ENCODE measurements at places on chromosomes 1 and 21.

- DNase-seq = no peak
Measured at GRCh38 chr1:63063367-63063766, 259.0 kb upstream of the FOXD3 start.

DNA sequence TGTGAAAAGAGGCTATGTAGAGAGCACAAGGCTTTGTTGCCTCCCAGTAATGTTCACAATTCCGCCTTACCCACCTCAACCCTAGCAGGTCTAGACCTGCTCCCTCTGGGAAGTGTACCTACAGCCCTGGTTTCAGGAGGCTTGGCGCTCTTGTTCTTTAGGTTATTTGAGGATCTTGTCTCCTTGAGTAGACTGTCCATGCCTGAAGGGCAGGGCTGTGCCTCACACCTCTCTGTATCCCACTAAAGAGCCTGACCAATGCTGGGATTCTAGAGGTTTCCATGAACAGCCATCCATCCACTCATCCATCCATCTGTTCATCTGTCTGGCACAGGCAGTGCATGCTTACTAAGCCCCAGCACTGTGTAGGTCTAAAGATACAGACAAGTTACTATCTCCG is 1.0 kb downstream of the RAB7B start:
- no peak for DNase-seq

- DNase-seq = no peak
Measured at GRCh38 chr1:14057640-14058039, 357.7 kb downstream of the PRDM2 start.

GRCh38 chr1:63108206-63108605 is 214.2 kb upstream of the FOXD3 start:
- no peak for DNase-seq

GRCh38 chr1:59292562-59292961 is 4.3 kb upstream of the FGGY start:
- peak; percentile 94 for DNase-seq

- DNase-seq = no peak
Measured at GRCh38 chr1:226635456-226635941, 86.9 kb downstream of the STUM start.

- no peak for DNase-seq
Measured at GRCh38 chr1:37720231-37721130, 28.2 kb downstream of the CDCA8 start.

- peak; percentile 69 for DNase-seq
Measured at GRCh38 chr1:1349256-1350012, at the start of gene DVL1. Gene DVL1, minus strand, starts transcription at chr1:1349418. Its CDS starts 353 bp downstream, at chr1:1349065.

DNA sequence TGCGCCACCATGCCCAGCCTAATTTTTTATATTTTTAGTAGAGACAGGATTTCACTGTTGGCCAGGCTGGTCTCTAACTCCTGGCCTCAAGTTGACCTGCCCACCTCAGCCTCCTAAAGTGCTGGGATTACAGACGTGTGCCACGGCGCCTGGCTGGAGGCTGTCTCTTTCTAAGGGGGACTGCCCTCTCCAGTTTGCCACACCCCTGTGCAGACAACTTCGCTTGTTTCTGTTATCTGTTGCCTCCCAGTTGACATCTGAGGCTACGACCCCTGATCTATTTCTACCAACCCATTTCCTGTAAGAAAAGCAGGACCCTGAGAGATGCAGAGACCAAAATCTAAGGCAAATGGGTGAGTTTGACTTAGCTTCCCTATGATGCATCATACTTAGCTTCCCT is 24.0 kb upstream of the VASH2 start:
- DNase-seq = no peak

DNA sequence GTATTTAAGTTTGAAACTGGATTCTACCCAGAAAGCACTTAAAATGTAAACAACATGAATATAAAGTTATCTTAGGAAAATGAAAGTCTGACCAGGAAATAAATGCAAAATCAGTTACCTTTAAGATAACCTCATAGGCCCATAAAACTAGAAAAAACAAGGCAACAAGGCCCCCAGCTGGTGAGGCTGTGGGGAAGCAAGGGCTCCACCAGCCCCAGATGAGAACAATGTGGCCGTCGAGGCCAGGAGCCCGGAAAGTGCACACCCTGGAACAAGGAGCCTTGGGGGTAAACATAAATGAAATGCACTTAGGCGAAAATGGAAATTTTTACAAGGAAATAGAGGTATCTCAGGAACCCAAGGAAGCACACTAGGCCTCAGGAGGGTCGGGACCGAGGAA is 37.9 kb upstream of the BMP8B start:
- no peak for DNase-seq

DNA sequence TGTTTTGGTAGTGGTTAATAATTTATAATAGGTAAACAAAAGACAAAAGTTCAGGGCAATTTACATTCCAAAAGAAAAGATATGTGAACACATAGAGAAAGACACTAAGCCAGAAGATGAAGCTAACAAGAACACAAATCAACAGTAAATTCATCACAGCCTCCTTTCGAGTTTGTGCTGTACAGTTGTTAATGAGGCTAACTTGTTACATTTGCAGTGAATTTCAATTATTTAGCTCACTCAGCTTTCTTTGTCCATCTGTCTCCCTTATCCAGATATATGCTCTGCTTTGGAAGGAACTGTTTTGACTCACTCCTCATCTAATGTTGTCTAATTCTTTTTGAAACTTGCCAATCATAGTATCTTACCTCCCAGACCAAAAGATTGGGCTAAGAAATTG is 423.3 kb upstream of the OLFM3 start:
- DNase-seq = no peak

- no peak for DNase-seq
Measured at GRCh38 chr1:100959502-100960060, 63.7 kb downstream of the SLC30A7 start.

GRCh38 chr1:44103270-44104131 is 15.1 kb upstream of the KLF17 start:
- DNase-seq = no peak

GRCh38 chr1:55311057-55311641 is 96.0 kb upstream of the USP24 start:
- no peak for DNase-seq

- no peak for DNase-seq
Measured at GRCh38 chr1:200780545-200781369, 42.1 kb downstream of the CAMSAP2 start.

Measured in CD14-positive monocyte (primary cell).